ENCODE measurements at places on chromosomes 4 and X. TPM values are rescaled to one million over a fixed set of nuclear protein-coding genes. Genes with fewer than 3 reads are reported as not detected.

The SSX4 gene
- not detected for total RNA-seq

The CD99 gene
- total RNA-seq: 290 TPM

The IL21 gene
- 0.36 TPM for total RNA-seq

The FGB gene
- total RNA-seq: not detected

The SCFD2 gene
- total RNA-seq: 19.1 TPM

The PRR32 gene
- not detected for total RNA-seq

The SLC7A11 gene
- total RNA-seq: 1.1 TPM

The STK32B gene
- not detected for total RNA-seq

The ITGB1BP2 gene
- total RNA-seq: 3.9 TPM

The TNMD gene
- total RNA-seq: not detected

The RIPPLY1 gene
- not detected for total RNA-seq

The MSX1 gene
- not detected for total RNA-seq

The PRRG3 gene
- total RNA-seq: not detected

The MGAT4D gene
- not detected for total RNA-seq

The TIMM8A gene
- 12.3 TPM for total RNA-seq

The ARMCX6 gene
- total RNA-seq: 42.7 TPM

The PCYT1B gene
- 0.05 TPM for total RNA-seq

The MAGEC2 gene
- not detected for total RNA-seq

The BMPR1B gene
- total RNA-seq: not detected

The NUDT10 gene
- 0.35 TPM for total RNA-seq

The OFD1 gene
- total RNA-seq: 50.8 TPM

The EREG gene
- not detected for total RNA-seq

The PDZD4 gene
- total RNA-seq: 1.5 TPM

All from activated naive CD4-positive, alpha-beta T cell treated with anti-CD3 and anti-CD28 coated beads, Interleukin-2, amount 10 ng/mL, durations not matched to agents 5 hours and 36 hours (primary cell).